Neural crest cell (in vitro differentiated cells): ENCODE measurements at places on chromosomes 5 and 9. TPM values are rescaled to one million over a fixed set of nuclear protein-coding genes. Genes with fewer than 3 reads are reported as not detected.

- DNase-seq = no peak
Observed at GRCh38 chr9:126454795-126455194, 128.2 kb downstream of the MVB12B start.

PALM2AKAP2 gene
- 5.6 and 7.1 TPM in 2 replicates for total RNA-seq

AQP7 gene
- 0.57 and 0.98 TPM in 2 replicates for total RNA-seq

DNA sequence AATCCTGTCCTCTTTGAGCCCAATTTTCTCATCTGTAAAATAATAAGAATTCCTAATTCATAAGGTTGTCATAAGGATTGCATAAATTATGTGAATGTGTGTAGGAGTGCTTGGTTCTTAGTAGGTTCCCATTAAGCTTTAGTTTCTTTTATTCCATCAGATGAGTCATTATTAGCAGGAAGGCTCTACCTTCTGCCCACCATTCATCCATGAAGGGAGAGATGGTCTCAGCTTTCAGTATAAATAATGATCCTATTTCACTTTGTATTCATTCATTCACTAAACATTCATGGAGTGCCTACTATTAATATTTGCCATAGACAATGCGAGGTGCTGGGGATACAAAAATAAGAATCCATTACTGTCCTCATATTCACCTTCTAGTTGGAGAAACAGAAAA is 3.0 kb downstream of the CMYA5 start:
- no peak for DNase-seq

DNA sequence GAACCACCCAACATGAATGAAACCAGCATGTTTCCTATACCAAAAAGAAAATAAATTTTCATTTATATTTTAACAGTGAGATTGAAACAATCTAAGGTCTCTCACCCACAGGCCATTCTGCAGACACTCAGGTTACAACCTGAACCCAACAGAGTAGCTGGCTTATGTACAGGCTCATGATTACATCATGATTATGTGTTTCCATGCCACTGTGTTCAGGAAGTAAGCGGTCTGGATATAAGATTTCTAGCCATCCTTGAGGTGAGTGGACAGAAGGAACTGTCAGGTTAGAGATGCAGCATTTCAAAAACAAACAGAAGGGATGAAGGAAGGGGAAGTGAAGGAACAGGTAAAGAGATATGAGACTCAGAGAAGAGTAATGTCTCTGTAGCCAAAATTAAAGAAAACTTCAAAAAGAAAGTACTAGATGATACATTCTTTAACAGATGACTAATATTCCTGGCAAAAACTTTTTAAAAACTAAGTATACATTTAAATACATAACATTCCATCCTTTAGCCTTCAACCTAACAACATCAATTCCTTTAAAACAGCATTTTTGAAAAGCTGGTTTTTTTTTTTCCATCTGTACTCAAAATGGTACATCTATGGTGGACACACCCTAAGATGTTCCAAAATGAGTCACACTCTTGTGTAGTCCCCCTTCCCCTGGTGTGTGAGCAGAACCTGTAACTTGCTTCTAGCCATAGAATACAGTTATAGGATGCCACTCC is 119.8 kb downstream of the LPAR1 start:
- no peak for DNase-seq

CPLANE1 gene
- total RNA-seq = 25.8 and 30.2 TPM in 2 replicates

DNA sequence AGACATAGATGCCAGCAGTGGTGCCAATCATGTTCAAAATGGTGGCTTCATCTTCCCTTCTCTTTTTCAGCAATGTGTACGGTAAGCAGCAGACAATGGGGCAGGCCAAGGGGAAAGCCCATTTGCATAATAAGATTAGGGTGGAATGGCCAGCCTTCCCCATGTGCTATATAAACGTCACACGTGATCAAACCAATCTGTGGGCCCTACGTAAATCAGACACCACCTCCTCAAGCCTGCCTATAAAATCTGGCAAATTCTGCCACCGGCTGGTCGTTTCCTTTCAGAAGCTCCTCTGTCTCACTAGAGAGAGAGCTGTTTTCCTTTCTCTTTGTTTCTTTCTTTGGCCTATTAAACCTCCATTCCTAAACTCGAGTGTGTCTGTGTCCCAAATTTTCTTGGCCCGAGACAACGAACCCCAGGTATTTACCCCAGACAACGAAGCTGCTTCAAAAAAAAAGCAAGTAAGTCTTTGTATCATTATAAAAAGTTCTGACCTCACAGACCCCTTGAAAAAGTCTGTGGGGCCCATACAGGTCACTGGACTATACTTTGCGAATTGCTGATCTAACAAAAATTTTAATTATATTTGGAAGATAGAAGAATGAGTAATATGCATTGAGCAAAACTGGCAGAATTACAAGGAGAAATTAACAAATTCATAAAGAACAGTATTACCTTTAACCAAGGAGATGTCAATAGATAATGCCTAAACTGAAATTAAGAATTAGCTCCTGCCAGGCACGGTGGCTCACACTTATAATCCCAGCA is 15.2 kb downstream of the ZBTB5 start:
- DNase-seq = no peak

ZFP2 gene
- 2.9 and 3.4 TPM in 2 replicates for total RNA-seq

GRCh38 chr9:128936171-128936865 is 11.1 kb downstream of the DOLK start:
- no peak for DNase-seq

DNA sequence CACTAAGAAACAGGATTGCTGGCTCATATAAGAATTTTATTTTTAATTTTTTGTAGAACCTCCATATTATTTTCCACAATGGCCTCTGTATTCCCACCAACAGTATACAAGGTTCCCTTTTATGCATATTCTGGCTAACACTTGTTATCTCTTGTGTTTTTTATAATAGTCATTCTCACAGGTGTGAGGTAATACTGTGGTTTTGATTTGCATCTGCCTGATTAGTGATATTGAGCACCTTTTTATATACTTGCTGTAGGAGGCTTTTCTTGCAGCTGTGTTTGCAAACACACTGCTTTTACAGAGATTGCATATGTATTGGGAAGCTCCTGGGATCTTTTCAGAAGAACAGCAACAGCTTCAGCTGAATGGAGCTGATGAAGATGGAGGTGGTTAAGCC is 164.8 kb downstream of the DEPDC1B start:
- DNase-seq = no peak

DNA sequence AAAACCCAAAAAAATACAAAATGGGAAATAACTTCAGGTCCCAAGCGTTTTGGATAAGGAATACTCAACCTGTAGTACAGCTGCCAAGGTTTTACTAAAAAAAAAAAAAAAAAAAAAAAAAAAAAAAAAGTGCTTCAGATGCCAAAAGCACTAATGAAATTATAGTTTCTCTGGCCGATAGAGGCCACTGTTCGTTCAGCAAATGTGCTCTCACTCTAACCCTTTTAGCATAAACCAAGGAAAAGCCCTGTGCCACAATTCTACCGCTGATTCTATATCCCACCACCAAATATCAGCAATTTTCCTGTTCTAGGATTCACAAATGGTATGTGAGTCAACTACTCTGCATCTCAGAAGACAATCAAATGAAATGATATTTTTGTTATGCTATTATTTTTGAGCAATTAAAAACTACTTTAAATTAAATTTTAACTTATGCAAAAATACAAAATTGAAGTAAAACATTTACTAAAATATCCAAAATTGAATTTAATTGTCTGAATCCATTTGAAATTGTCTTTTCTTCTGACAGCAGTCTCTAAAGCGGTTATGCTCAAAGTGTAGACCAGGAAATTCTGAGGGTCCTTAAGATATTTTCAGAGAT is 79.8 kb downstream of the RICTOR start:
- no peak for DNase-seq

- DNase-seq = no peak
Observed at GRCh38 chr9:91560301-91560700, 136.7 kb upstream of the NFIL3 start.

PCDHGA7 gene
- total RNA-seq = 0.32 and 0.37 TPM in 2 replicates

- no peak for DNase-seq
Observed at GRCh38 chr9:37444890-37445289, 20.4 kb downstream of the ZBTB5 start.

ZDHHC11B gene
- total RNA-seq = 3.0 and 3.5 TPM in 2 replicates

FAM78A gene
- 3.8 and 4.4 TPM in 2 replicates for total RNA-seq

- DNase-seq = no peak
Observed at GRCh38 chr9:23587903-23588302, 238.1 kb downstream of the ELAVL2 start.

GRCh38 chr9:127673234-127673633 is 33.6 kb upstream of the CFAP157 start:
- DNase-seq = no peak

DNA sequence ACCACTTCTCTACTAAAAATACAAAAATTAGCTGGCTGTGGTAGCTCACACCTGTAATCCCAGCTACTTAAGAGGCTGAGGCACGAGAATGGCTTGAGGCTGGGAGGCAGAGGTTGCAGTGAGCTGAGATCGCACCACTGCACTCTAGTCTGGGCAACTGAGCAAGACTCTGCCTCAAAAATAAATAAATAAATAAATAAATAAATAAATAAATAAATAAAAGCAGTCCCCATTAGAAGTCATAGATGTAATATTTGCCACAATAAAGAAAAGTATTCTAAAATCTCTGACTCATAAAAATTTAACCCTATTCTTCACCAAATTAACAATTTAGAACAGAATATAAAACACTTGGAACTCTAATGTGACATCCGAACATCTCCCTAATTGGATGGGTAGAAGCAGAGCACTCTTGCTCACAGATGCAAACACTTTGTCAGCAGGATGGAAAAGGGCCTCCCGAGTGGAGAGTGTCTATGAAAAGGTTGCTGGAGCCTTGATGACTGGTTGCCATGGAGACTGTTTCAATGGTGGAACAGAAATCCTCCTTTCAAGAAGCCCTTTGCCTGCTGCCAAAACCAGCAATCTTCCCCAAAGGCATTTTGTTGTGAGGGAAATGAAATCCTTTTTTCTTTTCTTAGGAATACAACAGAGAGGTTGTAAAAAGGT is 38.9 kb upstream of the TRAF1 start:
- DNase-seq = peak; percentile 31

DNA sequence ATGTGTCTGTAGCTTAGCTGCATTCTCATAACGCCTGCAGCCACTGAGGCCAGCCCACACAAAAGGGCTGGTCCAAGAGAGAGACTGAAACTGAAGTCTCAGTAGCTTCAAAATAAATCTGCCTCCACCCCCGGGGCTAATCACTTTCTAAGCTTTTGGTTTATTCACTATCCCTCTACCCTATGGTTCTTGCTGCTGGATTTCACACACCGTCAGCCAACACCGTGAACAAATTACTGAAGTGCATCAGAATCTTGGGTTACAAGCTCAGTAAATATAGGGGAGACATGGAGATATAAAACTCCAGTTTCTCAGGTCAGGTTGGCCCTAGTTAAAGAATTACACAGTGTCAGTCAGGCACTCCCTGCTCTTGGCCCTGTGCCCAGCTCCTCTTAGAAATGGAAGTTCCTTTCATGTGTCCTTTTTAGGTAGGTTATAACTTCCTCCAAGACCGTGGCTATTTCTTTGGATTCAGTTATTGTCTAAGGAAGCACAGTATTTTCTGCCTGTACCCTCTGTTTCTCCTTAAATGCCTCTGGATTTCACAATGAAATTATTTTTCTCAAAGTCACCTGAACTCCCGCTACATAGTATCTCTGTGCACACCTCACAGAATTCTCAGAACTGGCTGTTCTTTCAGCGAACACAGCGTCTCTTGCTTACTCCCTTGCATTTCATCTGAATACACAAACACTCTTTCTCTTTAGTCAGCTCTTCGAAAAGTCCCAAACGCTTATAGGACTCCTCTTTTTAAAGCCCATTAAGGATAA is 112.5 kb downstream of the FAM174A start:
- no peak for DNase-seq

FBP2 gene
- not detected in 2 replicates for total RNA-seq

DNA sequence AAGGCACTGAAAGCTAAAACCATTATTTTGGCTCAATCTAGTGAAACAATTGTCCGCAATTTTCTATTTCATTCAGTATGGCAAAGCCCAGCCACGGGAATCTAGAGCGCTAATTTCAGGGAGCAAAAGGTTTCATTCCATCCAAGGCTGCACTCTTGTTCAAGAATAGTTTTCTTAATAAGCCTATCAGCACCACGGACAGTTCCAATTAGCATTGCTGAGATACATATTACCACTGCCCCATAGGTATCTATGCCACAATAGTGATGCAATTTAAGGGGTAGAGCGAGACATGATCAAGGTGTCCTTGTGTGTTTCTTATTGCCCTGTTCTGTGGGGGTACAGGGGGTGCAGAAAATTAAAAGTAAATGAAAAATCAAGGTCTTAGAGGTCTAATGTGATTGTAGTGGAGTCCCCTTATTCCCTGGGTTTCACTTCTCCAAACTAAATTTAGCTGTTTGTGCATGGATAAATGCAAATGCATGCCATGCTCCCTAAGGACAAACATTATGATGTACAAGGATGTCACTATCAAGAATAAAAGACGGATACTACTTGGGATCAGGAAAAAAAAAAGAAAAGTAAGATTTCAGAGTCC is 45.5 kb downstream of the SPOCK1 start:
- peak; percentile 23 for DNase-seq
